GM23338 (cell line): ENCODE measurements at places on chromosomes 2 and 18. TPM values are rescaled to one million over a fixed set of nuclear protein-coding genes. Genes with fewer than 3 reads are reported as not detected.

DNA sequence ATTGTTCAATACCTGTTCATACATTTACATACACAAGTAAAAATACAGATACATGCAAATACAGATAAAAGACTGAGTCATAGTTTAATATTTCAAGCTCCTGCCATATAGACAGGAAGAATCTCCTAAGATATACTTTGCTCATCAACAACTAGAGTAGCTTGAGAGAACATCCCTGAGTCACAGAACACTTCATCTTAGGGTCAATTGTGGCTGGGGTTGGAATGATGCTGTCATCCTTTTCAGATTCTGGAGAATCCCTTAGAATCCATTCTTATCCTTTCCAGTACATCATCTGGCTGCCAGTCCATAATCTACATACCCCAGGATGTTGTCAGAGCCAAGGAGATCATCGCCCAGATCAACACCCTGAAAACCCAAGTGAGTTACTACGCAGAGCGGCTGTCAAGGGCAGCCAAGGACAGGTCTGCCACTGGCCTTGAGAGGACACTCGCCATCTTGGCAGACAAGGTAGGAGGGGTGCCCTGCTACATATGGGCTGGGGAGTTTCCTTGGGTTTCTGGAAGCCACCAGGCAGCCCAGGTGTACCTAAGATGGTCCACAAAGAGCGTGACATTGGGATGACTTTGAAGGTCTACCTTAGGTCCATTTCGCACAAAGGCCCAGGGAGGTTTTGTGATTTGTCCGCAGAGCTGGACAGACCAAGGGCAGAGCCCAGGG lies 55.7 kb downstream of the COA5 start:
- H3K4me3 ChIP-seq, result no peak overlapping the region
- no peak for DNase-seq
- H3K4me1 ChIP-seq, result no peaks in the 10 kb centered on the region
- no peaks in the 10 kb centered on the region; the same call in 1 of the 2 replicates for H3K36me3 ChIP-seq

- no peaks in the 10 kb centered on the region for H3K27me3 ChIP-seq
- DNase-seq, result no peak
- no peak overlapping the region for H3K27ac ChIP-seq
- H3K4me3 ChIP-seq, result no peak overlapping the region
- H3K36me3 ChIP-seq, result no peaks in the 10 kb centered on the region
- no peaks in the 10 kb centered on the region for H3K4me1 ChIP-seq
Measured at GRCh38 chr2:232315923-232316299, 62.6 kb upstream of the ALPP start.

GRCh38 chr2:100010606-100011005 lies 131.8 kb downstream of the AFF3 start:
- no peak for DNase-seq
- H3K27ac ChIP-seq, result no peak overlapping the region
- no peaks in the 10 kb centered on the region for H3K27me3 ChIP-seq
- H3K4me3 ChIP-seq, result no peak overlapping the region
- no peaks in the 10 kb centered on the region for H3K4me1 ChIP-seq

GRCh38 chr2:65175894-65176530 lies 46.1 kb upstream of the RAB1A start:
- H3K36me3 ChIP-seq, result no peaks in the 10 kb centered on the region
- H3K4me3 ChIP-seq, result no peak overlapping the region
- H3K27me3 ChIP-seq, result no peaks in the 10 kb centered on the region
- no peaks in the 10 kb centered on the region for H3K4me1 ChIP-seq
- no peak overlapping the region for H3K27ac ChIP-seq

GRCh38 chr18:55585065-55585919 lies 2.7 kb downstream of the TCF4 start:
- no peaks in the 10 kb centered on the region for H3K27me3 ChIP-seq
- H3K36me3 ChIP-seq, result no peaks in the 10 kb centered on the region
- H3K4me3 ChIP-seq, result peak overlapping the region; percentile 66
- DNase-seq, result no peak

- H3K4me1 ChIP-seq, result no peaks in the 10 kb centered on the region
- H3K36me3 ChIP-seq, result no peaks in the 10 kb centered on the region
- DNase-seq, result no peak
- no peak overlapping the region for H3K4me3 ChIP-seq
Measured at GRCh38 chr18:12531749-12532148, 124.0 kb downstream of the PRELID3A start.

GRCh38 chr18:55024564-55024963 lies 65.3 kb upstream of the CCDC68 start:
- no peaks in the 10 kb centered on the region for H3K36me3 ChIP-seq
- H3K4me1 ChIP-seq, result no peaks in the 10 kb centered on the region
- no peaks in the 10 kb centered on the region for H3K27me3 ChIP-seq
- H3K27ac ChIP-seq, result no peak overlapping the region
- DNase-seq, result no peak
- no peak overlapping the region for H3K4me3 ChIP-seq

HAUS1 gene
- total RNA-seq, result 83.0 and 163 TPM in 2 replicates
